CD4-positive, alpha-beta T cell treated with Interleukin-15 for 4 hours (primary cell): ENCODE measurements at places on chromosomes 1 and 21.

GRCh38 chr1:213439703-213440102, 388.7 kb downstream of the RPS6KC1 start:
- no peak for DNase-seq

DNA sequence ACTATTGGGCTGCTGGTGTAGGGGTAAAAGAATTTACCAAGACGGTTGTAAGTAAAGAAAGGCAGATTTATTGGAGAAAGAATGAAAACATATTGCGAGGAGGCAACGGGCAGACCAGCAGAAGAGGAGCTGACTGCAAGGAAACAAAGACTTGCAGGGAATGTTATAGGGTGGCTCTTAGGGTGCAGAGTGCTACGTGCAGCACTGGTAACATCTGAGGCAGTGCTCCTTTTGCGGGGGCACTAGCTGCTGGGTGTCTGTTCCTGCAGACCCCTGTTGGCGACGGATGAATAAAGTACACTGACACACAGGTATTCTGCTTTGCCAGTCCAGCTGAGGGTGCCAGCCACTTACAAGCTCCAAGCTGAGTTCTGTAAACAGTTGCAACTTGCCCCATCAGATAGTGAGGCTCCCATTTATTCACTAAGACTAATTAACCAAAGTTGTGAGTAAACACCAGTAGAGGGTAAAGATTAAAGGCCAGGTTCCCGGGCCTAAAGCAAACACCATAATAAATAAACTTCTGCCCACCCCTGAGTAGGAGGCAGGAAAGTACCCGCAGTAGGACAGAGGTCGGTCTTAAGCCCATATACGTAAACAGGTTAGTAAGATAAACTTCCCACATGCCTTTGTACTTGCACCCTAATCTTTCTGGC, 140.2 kb upstream of the KCNK1 start:
- no peak for DNase-seq

- DNase-seq, result no peak
Observed at GRCh38 chr1:21751281-21751680, 31.7 kb downstream of the USP48 start.

GRCh38 chr1:203139976-203140475, 12.5 kb downstream of the ADORA1 start:
- DNase-seq, result no peak

DNA sequence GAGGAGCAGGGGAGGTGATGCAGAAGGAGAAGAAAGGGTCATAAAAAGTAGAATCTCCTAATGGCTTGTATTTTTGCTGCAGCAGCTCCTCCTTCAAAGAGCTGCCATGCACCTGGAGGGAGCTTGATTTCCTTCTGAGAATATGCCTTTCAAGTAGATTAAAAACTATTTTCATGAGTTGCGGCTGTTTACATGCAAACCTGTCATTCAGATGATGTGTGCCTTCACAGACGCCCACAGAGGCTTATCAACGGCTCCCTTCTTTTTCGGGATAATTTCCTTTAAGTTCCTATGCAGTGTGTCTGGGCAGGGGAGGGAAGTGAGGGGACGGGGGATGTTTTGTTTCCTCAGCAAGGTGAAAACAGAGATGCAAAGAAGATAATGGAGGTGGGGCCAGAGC, 38.8 kb downstream of the TNR start:
- DNase-seq, result no peak

DNA sequence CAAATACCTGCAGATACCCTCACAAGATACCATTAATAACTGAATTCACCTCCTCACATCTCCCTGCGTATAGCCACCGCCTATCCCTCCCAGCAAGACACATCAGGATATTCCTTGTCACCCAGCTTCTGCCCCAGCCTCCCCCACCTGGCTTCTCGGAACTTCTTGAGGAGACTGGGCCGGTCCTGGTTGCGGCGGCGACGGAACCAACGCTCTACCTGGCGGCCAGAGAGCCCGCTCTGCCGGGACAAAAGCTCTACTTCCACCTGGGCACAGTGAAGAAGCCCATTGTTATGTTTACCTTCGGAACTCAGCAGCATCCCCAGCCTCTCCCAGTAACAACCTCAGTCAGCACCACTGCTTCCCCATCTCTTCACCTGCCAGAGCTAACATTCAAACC, 6.7 kb downstream of the CERS2 start:
- DNase-seq, result no peak

DNA sequence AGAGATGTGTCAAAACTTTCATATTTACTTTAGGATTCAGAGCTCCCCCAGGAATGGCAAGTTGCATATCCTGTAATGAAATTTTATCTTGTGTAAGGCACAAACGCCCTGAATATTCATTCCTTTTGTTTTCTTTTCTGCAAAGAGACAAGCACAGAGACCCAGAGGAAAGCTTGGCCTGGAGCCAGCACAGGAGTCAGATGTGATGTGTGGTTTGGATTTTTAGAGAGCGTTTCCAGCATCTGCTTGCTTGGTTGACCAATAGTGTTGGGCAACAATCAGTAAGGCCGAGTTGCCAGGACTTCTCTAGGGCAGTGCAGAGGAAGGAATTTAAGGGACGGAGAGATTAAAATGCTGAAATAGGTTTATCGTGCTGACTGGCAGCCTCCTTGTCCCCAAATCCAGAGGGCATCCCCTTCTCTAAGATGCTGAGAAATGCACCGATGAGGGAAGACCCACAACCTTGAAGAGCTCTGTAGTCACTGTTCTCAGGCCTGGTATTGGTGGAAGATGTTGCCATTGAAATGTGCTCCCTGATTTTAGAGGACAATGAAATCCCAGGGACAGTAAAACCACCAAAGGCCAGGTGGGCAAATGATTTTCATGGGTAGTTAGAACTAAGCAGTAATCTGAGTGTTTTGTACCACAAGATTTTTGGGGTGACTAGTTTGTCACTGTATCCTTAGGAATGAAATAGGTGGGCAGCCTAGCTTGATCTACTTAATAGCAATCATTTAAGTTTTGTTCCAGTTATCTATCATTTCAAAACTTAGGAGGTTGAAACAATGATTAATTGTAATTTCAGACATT, 37.9 kb upstream of the RHOU start:
- DNase-seq, result no peak
